ENCODE measurements at places on chromosomes 6 and 20.

DNA sequence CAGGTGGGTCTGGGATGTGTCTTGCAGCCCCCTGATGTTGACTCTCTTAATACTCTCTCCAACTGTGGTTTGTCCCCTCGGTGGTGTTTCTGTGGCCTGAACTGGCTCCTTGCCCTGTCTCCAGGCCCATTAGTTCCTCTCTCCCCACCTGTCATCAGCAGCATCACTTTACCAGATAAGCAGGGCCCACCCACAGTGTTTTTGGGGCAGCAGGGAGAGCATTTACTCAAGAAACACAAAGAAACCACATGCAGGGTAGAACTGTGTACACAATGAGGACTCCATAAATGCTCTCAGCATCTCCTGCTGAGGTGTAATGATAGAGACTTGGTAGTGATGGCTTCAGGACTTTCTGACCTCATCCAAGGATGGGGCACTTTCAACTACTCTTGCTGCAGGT is 20.2 kb upstream of the MRPS18A start:
- no peak for DNase-seq

DNA sequence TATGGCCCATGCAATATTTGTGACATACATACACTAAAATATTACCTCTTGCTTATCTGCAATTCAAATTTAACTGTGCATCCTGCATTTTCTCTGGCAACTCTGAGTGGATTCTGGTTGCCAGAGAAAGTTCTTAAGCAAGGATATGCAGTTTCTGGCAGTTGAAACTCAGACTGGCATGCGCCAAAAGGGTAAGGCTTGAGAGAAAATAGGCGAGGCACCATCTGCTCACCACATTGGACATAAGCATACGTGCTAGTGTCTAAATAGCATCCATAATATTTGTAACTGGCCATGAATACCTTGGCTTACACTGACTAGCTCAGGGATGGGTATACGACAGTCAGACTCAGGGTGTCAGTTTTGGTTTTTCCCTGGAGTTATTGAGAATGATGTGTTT is 465.1 kb downstream of the DOK5 start:
- no peak for DNase-seq

DNA sequence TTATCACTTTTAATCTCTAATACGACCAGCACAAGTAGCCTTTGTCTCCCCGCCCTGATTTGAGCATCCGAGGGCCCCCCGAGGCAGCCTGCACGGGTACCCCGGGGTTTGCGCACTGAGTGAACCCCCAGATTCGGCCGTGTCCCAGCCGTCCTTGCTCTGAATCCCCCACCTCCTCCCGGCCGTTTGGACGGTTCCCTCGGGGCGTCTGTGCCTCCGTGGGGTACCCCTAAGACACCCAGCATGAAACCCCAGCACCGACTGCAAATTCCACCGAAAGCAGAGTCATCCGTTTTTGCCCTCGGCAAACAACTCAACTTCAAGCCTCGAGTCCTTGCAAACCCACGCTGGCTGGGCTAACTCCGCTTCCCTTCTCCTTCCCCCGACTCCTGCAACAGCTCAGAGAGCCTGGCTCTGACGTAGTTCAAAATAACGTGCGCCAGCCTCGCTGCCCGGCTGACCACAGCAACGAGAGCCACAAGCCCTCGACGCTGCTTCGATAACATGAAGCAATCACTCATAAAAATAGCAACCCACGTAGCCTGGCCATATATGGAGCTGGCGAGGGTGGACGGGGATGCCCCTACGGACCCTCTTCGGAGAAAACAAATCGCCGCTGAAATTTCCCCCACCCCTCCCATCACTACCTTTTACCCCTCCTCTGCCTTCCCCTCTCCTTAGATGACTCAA is 764 bp upstream of the SNAP25 start:
- DNase-seq = peak; percentile 42

DNA sequence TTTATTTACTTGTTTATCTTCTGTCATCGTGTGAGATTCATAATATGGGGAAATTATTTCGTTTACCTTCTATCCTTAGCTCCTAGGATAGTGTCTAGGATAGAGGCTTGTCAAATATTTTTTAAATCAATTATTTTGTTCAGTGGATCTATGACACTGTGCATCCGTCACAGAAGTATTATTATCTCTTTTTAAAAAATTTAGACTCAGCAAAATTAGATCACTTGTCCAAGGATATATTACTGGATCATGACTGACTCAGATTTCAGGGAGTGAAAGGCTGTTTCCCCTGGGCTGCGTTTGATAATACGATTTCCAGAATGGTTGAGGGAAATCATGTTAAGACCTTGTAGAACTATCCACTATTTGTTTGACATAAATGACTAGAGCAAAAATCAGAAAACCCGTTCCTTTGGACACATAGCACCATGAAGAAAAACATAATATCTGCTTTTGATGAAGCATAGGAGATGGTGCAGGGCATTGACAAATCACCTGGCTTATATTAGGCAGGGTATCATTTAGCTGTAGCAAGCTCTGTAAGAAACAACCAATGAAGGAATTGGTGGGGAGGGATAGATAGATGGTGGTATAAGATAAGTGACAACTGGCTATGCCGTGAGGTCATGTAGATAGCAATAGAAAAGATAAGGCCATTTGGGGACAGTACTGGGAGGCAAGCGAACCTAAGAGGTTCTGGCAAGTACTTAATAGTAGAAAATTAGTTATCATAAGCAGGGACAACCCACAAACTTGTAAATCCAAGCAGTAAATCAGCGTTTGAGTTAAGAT is 465.2 kb upstream of the MAN1A1 start:
- DNase-seq = no peak

DNA sequence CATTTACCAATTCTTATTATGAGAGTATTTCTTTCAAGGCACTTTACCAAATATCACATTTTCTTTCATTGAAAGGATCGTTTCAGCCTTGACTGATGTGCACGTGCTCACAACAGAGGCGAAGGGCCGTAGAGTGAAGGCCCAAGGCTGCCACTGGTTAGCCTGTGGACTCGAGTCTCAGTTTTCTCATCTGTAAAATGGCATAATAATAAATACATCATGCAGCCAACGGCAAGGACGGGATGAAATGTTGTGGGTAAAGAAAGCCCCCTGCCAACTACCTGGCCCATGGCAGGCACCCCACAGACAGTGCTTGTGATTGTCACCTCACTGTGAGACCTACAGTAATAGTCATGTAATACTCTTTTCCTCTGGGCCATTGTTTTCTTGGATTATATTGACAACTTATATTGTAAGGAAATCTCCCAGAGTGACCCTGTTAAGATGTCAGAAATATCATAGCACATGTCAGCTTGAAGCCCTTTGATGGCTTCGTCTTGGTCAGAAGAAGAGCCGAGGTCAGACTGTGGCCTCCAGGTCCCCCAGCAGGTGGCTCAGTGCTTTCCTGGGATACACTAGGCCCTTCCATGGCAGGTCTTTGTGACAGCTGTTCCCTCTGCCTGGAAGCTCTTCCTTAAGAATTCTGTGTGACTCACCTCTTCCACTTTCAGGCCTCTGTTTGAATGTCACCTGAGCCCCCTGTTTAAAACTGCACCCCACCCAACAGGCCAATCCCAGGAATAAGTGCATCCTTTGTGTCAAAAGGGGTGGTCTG is 36.3 kb downstream of the FAM50B start:
- no peak for DNase-seq

DNA sequence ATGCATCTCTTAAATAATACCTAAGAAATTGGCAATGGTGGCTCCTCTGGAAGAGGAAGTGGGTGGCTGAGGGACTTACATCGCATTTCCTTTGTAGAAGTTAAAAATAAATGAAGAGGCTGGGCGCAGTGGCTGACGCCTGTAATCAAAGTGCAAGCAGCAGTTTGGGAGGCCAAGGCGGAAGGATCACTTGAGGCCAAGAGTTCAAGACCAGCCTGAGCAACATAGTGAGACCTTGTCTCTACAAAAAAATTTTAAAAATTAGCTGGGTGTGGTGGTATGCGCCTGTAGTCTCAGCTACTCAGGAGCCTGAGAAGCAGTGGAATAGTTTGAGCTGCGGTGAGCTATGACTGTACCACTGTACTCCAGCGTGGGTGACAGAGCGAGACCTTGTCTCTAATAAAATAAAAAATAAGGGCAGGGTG is 12.2 kb upstream of the NCOA3 start:
- DNase-seq = no peak

DNA sequence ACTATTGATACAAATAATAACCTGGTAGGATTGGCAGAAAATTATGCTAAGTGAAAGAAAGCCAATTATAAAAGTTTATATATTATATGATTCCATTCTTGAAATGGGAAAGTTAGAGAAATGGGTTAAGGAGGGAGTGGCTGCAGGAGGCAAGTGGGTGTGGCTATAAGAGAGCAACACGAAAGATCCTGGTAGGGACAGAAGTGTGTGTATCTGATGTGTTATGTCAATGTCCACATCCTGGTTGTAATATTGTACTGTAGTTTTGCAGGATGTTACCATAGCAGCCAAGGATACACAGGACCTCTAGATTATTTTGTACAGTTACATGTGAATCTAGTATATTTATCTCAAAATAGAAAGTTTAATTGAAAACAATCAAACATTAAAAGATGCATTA is 46.8 kb downstream of the SNX5 start:
- DNase-seq = no peak

- DNase-seq = no peak
Measured at GRCh38 chr20:49037962-49038387, 8.1 kb upstream of the CSE1L start.

Data from urinary bladder (tissue), 4 donors.